ENCODE measurements at places on chromosomes 5 and 9.
A peak's percentile ranks its signal among the peaks of the same experiment; 100 is the strongest.

- no peak for DNase-seq
Observed at GRCh38 chr5:132183723-132184122, 43.9 kb downstream of the P4HA2 start.

GRCh38 chr5:59540366-59540765 is 353.2 kb downstream of the PDE4D start:
- no peak for DNase-seq

DNA sequence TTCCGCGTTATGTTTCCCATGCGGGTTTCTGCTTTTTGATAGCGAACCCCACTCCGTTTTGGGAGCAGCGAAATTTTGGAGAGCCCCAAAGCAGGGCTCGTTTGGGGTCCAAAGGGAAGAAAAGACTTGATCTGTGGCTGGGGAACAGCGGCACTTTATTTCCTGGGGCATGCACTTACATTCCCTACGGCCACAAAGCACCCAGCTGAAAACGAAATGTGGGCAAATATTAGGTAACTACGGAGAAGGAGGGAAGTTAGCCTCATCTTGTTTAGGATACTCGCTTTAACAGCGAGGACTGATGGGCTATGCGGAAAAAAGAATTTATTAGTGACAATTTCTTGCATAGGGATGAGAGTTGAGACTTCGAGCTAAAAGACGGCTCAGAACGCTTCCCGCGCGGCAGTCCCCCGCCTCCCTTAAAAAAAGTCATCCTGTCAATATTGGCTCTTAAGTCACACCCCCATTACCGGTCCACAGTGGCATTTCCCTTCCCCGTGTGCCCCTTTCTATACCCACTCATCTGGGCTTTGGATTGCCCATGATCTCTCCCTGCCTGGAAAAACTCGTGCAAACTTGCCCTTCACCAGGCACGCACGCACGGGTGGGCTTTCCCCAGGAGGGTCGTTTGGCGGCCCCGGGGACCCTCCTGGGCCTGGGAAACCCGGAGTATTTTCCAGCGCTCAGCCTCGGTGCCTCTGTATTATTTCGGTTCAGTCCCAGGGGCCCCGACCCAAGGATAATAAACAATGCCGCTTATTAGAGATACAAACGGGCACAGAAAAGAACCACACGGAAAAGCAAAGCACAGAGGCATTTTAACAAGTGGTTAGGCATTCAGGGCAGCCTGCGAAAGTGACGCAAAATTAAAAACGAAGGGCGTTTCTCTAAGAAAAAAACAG is 35.8 kb upstream of the NFIB start:
- DNase-seq, result no peak

DNA sequence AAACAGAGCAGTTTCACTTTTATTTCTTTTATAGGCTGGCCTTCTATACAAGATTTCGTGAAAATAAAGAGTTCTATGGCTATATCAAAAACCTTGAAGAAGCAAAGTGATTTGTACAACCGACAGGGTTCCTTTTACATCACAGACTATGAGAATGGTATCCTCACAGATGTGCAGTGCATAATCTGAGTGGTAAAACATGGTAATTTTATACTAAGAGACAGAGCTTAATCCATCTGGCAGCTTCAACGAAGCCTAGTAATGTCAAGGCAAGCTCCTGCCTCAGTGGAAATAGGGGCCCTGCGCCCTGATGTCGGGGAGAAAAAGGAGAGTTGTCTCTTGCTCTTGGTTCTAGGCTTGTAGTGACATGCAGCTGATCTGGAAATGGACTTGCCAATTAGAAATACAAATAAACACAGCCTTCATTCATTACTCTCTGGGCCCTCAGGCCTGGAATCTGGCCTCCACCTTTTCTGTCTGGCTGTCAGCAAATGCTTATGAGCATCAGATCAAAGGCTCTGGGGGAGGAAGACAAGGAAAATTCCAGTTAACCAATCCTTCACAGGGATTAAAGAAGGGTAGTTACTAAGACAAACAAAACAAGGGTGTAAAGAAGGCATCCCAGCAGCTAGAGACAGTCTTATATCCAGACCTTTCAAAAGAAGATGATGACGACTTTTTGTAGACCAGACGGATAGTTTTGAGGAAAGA is 33.6 kb upstream of the TRIM32 start:
- no peak for DNase-seq

DNA sequence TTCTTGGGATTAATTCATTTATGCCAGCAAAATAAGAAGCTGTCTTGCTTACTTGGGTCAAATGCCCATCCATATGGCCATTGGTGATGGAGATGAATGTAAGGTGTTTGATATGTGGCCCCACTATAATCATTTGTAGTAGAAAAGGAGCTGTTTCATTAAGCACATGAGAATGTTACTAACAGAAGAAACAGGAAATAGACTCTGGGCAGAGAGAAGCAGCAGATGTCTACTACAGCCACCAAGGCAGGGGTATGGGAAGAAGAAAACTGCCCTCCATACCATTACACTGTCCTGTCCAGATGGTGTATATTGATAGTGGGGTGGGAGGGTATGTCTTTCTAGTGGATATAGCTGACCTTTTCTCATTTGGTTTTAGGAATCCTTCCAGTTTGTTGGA is 386.6 kb upstream of the CLINT1 start:
- no peak for DNase-seq

GRCh38 chr5:145846081-145846480 is 10.9 kb upstream of the PRELID2 start:
- DNase-seq, result no peak

DNA sequence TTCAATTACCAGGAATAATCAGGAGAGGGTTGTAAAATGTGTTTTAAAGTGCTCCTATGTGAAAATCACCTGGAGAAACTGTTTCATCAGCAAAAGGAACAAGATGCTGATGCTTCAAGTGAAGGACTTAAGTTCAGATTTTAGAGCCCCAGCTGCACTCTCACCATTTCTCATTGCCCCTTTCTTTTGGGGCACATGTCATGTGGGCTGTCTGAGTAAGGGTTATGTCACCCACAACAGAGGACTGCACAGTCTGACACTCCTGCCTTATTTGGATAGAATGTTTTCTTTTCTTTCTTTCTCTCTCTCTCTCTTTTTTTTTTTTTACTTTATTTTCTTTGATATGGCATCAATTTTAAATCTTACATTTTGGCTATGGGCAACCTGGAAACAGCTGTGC is 204.1 kb upstream of the EFNA5 start:
- no peak for DNase-seq

DNA sequence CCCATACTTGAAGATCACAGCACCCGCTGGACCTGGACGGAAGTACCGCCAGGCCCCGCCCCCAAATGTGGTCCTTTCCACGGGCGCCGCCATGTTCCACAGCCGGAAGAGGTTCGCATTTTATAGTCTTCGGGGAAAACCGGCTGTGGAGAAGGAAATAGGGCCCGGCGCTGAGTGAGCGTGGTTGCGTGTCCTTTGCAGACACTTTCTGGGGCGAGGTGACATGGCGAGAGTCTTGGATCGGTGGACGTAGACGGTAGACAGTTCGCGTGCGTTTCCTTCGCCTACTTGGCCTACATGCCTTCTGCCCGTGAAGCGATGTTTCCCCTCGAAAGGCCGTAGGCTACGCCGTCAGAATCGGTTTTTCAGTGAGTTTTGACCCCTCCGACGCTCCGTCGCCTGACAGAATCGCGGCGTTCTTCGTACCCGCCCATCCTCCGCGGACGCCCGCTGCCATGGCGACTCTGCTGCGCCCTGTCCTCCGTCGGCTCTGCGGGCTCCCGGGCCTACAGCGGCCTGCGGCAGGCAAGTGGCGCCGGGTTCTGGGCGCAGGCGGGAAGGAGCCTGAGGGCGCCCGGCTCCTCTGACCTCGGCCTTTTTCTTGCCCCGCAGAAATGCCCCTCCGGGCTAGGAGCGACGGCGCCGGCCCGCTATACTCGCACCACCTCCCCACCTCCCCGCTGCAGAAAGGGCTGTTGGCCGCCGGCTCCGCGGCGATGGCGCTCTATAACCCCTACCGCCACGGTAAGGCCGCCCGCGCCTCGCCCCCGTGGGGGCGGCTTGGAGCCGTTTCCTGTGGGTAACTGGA is at the start of the genes COQ4 and TRUB2:
Gene COQ4 (plus strand): TSS at position 436 of the 808 bp plus-strand sequence. CDS start 20 bp downstream, at position 456.
Gene TRUB2 (minus strand): TSS at position 44 of the 808 bp plus-strand sequence. CDS start 39 bp downstream, at position 5.
- DNase-seq, result peak; percentile 83

- DNase-seq, result no peak
Observed at GRCh38 chr9:127128341-127129072, 6.1 kb upstream of the ANGPTL2 start.

DNA sequence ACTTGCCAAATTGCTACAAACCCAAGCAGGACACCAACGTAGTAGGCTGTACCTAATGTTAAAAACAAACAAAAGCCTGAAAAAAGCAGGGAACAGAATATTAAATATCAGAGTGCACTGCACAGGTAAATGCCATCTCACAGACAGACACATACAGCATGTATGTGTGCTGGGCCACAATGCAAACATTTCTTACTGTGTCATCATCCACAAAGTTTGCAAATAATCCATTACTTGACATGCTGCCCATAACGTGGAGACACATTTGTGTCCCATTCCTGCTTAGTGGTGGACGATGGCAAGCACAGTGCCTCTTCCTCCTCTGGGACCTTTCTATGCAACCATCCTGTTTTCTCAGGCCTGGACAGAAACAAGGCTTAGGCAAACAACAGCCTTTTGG is 44.7 kb downstream of the GOLM1 start:
- DNase-seq, result no peak
